NCI-H2081 treated with DMSO at 0.1 percent for 48 hours (cell line): ENCODE measurements at places on chromosomes 6 and 20.

DNA sequence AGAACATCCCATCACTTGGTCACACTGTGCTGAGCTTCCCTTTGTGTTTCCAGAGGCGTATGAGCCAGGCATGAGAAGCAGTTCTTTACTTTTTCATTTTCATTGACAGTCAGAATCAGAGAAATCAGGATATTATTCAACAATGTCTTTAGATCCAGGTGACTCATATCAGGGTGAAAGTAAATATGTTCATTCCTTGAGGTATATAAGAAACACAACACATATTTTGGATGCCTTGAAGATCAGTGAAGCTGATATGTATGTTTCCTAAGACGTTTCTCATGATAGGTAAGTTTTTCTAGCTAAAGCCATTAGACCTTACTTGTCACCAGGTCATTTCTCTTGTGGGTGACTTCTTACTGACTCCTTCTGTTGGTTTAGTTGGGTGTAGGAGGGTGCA, 505.6 kb downstream of the CDH26 start:
- DNase-seq, result no peak

GRCh38 chr20:43662943-43663655, 3.8 kb upstream of the MYBL2 start:
- DNase-seq, result no peak

GRCh38 chr6:7172649-7173048, 64.9 kb downstream of the RREB1 start:
- no peak for DNase-seq

DNA sequence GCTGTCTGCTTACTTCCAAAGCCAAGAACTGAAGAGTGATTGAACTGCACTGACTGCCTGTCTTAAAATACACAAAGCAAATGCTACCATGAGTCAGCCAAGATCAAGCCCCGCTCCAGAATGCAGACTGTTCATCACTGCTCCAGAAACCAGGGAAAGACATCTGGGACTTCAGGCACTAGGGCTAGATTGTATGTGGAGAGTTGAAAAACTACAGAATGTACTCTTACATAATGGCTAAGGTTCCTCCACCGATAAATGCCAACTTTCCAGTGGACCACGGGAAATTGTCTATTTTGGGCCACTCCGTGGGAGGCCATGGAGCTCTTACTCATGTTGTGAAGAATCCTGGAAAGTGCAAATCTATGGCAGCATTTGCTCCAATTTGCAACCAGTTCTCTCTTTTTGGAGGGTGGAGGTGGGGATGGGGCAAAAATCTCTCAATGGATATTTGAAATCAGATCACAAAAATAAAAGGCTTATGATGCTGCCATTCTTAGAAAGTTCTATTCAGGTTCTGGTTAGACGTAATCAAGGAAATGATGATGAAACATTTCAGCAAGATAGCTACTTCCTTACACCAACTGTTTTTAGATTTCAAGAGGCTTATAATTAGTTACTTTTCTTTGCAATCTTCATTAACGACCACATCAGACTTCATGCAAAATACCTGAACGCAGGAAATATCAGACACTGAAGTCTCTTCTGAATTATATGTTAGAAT, 11.8 kb upstream of the CAP2 start:
- no peak for DNase-seq

DNA sequence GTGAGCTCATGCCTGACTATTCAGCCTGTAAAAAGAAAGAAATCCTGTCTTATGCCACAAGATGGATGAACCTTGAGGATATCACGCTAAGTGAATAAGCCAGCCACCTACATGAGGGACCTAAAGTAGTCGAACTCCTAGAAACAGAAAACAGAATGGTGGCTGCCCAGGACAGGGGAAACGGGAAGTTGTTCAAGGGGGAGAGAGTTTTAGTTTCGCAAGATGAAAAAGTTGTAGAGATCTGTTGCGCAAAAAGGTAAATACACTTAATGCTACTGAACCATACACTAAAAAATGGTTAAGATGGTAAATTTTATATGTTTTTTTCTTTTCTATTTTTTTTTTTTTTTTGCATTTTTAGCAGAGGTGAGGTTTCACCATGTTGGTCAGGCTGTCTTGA, 74.1 kb upstream of the RALY start:
- no peak for DNase-seq

- no peak for DNase-seq
Measured at GRCh38 chr6:119370080-119370479, 20.5 kb upstream of the MAN1A1 start.

DNA sequence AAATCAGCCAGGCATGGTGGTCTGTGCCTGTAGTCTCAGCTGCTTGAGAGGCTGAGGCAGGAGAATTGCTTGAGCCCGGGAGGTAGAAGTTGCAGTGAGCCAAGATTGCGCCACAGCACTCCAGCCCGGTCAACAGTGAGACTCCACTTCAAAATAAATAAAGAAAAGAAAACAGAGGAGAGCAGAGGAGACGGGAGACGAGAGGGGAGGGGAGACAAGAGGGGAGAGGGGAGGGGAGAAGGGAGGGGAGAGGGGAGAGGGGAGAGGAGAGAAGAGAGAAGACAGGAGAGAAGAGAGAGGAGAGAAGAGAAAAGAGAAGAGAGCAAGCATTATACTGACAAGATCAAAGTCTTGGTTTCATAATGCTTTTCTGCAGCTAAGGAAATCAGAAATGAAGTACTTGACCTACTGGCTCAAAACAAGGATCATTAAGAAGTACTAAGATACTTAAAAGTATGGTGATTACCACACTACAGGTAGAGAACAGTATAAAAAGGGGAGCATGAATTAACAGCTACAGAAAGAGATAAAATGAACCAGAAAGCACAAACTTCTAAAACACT, 30.5 kb downstream of the FAM8A1 start:
- DNase-seq, result no peak

- DNase-seq, result no peak
Measured at GRCh38 chr20:10780901-10781300, 107.1 kb upstream of the JAG1 start.

DNA sequence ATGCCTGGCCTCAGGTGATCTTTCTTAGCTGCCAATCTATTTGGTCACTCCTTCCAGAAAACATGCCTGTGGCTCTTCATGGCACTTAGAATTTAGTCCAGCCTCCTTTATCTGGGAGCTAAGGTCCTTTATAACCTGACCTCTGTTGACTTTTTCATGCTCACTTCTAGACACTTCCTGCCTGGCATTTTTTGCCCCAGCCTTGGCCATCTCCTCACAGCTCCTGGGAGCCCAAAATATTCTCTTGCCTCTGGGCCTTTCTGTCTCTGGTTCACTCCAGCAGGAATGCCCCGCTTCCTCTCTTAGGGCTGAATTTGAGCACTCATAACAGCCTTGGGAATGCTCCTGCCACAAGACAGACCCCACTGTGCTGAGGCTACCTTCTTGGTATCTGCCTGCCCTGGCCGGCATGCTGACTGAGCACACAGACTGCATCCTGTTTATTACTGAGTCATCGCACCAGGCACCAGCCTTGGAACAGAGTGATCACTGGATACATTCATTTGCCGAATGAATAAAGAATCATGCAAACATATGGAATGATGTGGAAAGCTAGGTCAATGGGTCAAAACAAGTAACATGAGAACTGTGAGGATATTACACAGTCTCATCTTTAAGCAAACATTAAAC, 5.8 kb upstream of the EEF1E1 start:
- DNase-seq, result no peak

GRCh38 chr6:92109956-92110355, 1309.4 kb downstream of the EPHA7 start:
- DNase-seq, result no peak

- no peak for DNase-seq
Measured at GRCh38 chr6:90977513-90977912, 390.6 kb upstream of the MAP3K7 start.

DNA sequence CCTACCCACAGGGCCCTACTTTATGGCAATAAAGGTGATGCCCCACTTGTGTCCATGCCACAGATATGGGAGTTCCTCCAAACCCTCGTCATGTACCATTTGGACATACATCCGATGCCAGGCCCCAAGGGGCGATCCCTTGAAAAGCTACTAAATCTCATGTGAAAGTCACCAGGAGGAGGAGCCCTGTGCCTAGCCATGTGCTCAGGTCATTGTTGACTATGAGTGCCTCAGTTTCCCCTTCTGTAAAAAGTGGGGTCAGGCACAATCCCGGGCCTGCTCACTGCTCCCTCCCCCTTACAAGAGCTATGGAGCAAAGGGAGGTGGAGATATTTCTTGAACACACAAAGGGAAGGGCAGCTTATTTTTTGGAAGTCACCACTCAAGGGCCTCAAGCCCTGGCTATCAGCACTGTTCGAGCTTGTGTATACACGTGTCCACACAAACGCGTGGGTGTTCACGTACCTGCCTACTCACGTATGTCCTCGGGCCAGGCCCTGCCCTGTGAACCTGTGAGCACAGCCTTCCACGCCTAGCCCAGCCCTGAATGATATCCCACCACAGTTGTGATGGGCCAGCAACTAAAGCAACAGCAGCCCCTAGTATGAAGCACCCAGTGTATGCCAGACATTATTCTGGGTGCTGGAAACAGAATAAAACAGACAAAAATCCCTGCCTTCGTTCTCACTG, 1.9 kb downstream of the ACTL10 start:
- DNase-seq, result no peak

GRCh38 chr6:34578445-34579262, 22.5 kb upstream of the SPDEF start:
- DNase-seq, result no peak

DNA sequence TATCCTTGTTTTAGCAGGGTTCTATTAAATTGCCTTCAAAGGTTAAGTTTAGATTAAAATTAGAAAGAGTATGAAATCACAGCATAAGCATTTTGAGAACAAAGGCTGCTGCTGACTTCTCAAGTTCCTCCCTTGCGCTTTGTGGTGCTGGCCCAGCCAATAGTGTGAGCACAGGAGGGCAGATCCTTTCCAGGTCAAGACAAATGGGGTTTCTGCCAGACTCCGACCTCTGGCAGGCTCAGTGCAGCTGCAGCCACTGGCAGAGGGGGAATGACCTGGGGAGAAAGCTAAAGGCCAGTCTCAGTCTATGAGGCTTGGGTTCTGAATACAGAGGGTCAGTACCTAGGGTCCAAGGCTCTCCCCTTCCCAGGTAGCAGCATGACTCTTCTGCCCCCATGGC, 27.0 kb downstream of the CLIC5 start:
- no peak for DNase-seq

DNA sequence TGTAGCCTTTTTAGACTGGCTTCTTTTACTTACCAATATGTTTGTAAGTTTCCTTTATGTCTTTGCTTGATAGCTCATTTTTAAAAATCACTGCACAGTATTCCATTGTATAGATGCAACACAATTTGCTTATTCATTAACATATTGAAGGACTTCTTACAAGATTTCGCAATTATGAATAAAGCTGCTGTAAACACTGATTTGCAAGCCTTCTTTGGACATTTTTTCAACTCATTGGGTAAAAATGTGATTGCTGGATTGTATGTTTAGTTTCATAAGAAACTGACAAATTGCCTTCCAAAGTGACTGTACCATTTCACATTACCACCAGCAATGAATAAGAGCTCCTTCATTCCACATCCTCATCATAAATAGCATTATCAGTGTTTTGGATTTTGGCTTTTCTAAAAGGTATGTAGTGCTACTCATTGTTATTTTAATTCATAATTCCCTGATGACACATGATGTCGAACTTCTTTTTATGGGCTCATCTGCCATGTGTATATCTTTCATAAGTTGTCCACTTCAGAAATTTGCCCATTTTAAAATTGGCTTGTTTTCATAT, 80.7 kb downstream of the TFAP2B start:
- no peak for DNase-seq
